ENCODE measurements at places on chromosomes 7 and 10.

- DNase-seq = no peak
These were observed 77.9 kb downstream of the PARD3 start for GRCh38 chr10:34736976-34737771.

DNA sequence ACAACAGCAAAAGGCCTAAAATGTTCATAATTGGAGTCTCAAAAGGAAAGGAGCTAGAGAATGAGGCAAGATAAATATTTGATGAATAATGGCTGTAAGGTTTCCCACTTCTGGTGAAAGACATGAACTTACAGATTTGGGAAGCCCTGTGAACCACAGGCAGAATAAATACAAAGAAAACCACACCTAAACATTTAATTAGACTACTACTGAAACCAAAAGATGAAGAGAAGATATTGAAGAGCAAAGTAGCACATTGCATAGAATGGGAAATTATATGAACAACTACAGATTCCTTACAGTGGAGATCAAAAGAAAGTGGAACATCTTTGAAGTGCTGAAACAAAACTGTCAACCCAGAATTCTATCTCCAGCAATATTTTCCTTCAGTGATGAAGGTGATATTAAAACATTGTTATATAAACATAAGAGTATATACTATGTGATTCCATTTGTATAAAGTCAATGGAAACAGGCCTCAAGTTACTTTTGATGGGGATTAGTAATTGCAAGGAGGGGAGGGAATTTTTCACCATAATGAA lies 191.3 kb upstream of the KAT6B start:
- DNase-seq = no peak

DNA sequence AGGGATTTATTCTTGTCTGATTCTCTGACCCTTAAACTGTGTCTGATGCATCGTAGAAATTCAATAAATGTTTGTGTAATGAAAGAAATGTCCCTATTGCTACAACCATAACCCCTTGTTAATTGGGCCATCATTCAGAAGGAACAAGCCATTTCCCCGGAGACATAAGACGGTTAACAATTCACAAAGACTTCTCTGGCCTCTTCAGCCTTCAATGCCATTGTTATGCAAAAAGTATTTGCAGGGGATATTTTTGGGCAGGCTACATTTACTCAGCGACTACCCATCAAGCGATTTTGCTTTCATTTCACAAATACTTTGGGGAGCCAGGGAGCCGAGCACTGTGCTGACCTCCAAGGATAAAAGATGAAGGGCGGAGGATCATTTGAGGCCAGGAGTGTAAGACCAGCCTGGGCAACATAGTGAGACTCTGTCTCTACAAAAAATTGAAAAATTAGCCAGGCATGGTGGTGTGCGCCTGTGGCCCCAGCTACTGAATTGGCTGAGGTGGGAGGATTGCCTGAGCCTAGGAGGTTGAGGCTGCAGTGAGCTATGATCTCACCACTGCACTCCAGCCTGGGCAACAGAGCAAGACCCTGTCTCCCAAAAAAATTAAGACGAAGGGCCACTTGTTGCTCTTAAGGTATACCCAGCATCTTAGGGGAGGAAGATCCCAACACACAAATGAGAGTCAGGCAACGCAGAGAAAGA lies 20.0 kb upstream of the SDK1 start:
- no peak for DNase-seq

GRCh38 chr10:17605936-17606335 lies 11.2 kb downstream of the HACD1 start:
- DNase-seq = no peak

- DNase-seq = no peak
These were observed 45.9 kb downstream of the COL1A2 start for GRCh38 chr7:94440451-94441039.

GRCh38 chr7:27712217-27712616 lies 27.7 kb upstream of the TAX1BP1 start:
- no peak for DNase-seq

GRCh38 chr10:129560361-129560760 lies 93.3 kb downstream of the MGMT start:
- no peak for DNase-seq

GRCh38 chr7:99027241-99027640 lies 116.7 kb downstream of the SMURF1 start:
- DNase-seq = no peak

DNA sequence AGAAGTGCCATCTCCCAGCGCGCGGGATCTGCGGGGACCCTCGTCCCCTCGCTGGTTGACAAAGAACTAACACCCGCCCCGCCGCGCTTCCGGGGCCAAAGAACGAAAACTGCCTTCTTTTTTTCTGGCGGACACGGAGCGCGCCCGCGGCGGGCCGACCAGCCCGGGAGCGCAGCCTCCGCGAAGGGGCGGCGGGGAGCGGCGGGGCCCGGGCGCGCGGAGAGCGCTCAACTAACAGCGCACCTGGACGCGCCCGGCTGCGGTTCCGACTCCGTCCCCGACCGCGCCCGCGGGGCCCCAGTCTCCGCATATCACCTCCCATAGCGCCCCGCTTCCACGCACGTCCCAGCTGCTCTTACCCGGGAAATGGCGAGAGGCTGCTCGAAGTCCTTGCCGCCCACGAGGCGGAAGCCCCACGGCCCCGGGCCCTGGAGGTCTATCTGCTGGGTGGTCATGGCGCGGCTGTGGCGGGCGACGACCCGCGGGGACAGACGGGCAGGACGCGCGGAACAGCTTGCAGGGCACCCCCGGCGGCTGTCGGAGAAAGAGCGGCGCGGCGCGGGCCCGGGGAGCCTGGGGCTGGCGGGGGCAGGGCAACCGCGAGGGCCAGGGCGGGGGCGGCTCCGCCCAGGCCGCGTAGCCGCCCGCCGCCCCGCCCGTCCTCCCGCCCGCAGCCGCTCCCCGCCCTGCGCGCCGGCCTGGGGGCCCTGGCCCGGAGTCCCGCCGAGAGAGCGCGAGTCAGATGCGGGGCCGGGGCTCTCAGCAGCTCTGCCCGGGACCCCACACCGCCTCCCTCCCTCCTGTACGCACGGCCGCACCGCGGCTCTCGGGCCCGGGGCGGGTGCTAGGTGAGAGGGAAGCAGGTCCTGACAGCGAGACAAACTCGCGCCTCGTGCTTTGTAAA lies at the start of gene PDLIM1:
Gene PDLIM1, minus strand, starts transcription at position 543 of the 904 bp plus-strand sequence. Its CDS starts 88 bp downstream, at position 455.
- DNase-seq = no peak

Measured in GM04503 (cell line).